Smooth muscle cell of trachea (primary cell): ENCODE measurements at places on chromosomes 4 and X. TPM values are rescaled to one million over a fixed set of nuclear protein-coding genes. Genes with fewer than 3 reads are reported as not detected.

Gene IL13RA2
- total RNA-seq, result 44.8 and 103 TPM in 2 replicates

Gene CSAG1
- not detected in 2 replicates for total RNA-seq

Gene NAT8L
- under 0.01 and 0.17 TPM in 2 replicates for total RNA-seq

Gene ERAS
- total RNA-seq, result not detected in 2 replicates

Gene GPR34
- not detected in 2 replicates for total RNA-seq

Gene KLF8
- total RNA-seq, result 2.8 and 3.6 TPM in 2 replicates

Gene FOXR2
- total RNA-seq, result not detected in 2 replicates

Gene RIPPLY1
- not detected in 2 replicates for total RNA-seq

Gene SSX5
- total RNA-seq, result not detected in 2 replicates

Gene CPE
- total RNA-seq, result 9.2 and 30.8 TPM in 2 replicates

Gene GC
- not detected in 2 replicates for total RNA-seq

Gene NXF2B
- total RNA-seq, result not detected in 2 replicates

Gene USP26
- not detected in 2 replicates for total RNA-seq

Gene GPC4
- total RNA-seq, result 0.33 and 0.87 TPM in 2 replicates

Gene CSN1S1
- total RNA-seq, result not detected in 2 replicates

Gene CT83
- total RNA-seq, result not detected in 2 replicates

Gene STOX2
- total RNA-seq, result 0.73 and 2.8 TPM in 2 replicates

Gene LRP2BP
- total RNA-seq, result 0.44 and 0.50 TPM in 2 replicates

Gene TRAM1L1
- 3.5 and 4.2 TPM in 2 replicates for total RNA-seq

Gene SEL1L3
- 89.4 and 125 TPM in 2 replicates for total RNA-seq

Gene ADGRL3
- not detected in 2 replicates for total RNA-seq

Gene GYG2
- total RNA-seq, result 4.5 and 9.3 TPM in 2 replicates

Gene HMX1
- not detected in 2 replicates for total RNA-seq

Gene ABCG2
- total RNA-seq, result 1.0 and 1.7 TPM in 2 replicates

Gene TRIM60
- not detected in 2 replicates for total RNA-seq

Gene SPANXN2
- total RNA-seq, result not detected in 2 replicates

Gene HERC6
- 8.7 and 11.6 TPM in 2 replicates for total RNA-seq

Gene CXorf49
- not detected in 2 replicates for total RNA-seq
